ENCODE measurements at places on chromosomes 4 and X.

GRCh38 chrX:71667328-71668247 lies at the start of gene LOC101059915:
LOC101059915 (plus strand) TSS chrX:71667546.
- no peak for DNase-seq

GRCh38 chr4:128847082-128847724 lies 37.7 kb downstream of the JADE1 start:
- no peak for DNase-seq

GRCh38 chrX:155666741-155667140 lies 54.0 kb upstream of the TMLHE start:
- no peak for DNase-seq

GRCh38 chr4:20376070-20376469 lies 124.4 kb downstream of the SLIT2 start:
- no peak for DNase-seq

DNA sequence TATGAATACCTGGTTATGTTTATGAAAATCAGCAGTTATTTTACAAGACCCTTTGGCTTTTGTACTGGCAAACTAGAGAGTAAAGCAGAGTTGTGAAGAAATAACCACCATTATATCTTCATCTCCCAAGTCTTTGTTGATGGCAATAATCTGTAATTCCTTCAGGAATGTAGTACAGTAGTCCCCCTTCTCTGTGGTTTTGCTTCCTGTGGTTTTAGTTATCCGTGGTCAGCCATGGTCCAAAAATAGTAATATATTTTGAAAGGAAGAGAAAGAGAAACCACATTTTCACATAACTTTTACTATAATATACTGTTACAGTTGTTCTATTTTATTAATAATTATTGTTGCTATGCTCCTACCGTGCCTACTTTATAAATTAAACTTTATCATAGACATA lies 27.8 kb downstream of the BANK1 start:
- DNase-seq = no peak

- DNase-seq = no peak
These were observed 60.0 kb downstream of the ARHGAP10 start for GRCh38 chr4:147791865-147792264.

GRCh38 chr4:121726642-121727268 lies 30.0 kb upstream of the ANXA5 start:
- DNase-seq = no peak

GRCh38 chr4:184147858-184148737 lies 69.6 kb downstream of the ENPP6 start:
- DNase-seq = no peak

DNA sequence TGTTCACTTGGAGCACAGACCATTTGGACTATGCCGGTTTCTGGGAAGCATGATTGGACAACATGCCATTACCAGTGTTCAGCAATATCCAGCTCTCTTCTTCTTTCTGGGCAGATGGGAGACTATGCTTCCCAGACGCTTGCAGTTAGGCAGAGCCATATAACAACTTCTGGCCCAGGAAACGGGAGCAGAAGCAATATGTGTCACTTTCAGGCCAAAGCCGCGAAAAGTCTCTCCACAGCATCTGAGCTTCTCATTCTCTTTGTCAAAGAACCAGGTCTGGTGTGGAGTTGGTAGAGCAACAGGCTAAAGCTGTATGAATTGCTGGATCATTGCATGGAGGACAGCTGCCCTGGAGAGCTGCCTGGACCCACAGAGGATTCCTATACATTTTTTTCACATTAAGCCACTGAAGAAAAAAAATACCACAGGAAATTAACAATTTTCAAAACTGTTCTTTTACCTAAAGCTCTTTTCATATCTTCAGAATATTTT lies 131.4 kb upstream of the FRG1 start:
- DNase-seq = no peak

- no peak for DNase-seq
These were observed 723 bp downstream of the WDFY3 start for GRCh38 chr4:84965553-84966381.

GRCh38 chr4:130186931-130187330 lies 1091.0 kb downstream of the C4orf33 start:
- DNase-seq = no peak

DNA sequence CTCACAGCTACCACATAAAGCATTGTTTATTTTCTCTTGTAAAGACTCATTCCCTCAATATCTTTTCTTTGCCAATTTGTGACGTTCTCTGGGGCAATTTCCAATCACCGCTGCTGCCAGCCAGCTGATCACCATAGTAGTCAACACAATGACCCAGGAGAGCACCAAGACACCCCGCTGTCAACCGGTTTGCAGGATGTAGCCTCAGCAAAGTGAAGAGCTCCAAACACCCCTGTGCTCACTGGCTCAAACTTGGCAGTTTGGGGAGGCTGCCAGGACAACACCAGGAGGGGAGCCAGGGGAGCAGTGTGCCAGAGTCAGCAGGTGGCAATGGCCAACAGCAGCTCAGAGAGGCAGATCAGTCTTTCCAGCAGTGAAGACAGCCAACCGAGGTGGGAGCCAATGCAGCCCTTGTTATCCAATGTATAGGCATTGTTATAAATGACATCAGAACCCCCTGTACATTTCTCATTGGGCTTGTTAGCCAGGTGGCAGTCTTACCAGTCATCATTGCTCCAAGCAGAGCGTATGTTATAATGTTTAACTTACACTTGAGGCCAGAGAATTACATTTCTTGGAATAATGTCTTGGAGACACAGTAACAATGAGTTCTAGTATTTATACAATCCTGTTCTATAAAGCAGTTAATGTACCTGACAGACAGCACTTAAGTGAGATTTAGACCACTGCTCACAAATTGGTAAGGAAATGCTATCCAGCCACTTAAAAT lies 274.9 kb upstream of the GK2 start:
- no peak for DNase-seq

DNA sequence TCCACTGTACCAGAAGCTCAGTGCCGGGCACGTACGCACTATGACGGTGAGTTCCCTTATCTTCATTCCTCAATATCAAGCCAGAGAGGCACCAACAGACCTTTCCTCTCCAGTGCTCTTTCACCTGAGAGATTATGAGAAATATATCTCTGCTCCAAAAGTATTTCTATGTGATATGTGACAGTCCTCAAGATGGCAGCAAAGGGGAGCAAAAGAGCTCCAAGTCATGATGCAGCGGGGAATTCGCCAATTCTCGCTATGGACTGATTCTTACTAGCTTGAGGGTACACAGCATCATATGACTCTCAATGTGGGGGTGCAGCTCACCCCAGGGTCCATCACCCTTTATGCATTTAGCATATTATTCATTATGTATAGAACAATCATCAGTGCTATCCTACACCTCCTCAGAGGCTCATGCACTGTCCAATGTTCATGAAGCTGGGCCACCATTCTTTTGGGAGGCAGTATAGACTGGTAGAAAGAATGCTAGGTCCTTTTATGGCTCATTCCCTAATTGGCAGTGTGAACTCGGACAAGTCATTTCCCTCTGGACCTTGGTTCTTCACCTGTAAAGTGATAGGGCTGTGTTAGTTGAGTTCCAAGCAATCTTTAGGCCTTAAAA lies 12.8 kb upstream of the IQSEC2 start:
- no peak for DNase-seq

- no peak for DNase-seq
These were observed 40.4 kb upstream of the CYP4V2 start for GRCh38 chr4:186150926-186151325.

- DNase-seq = no peak
These were observed 551.5 kb upstream of the ZFP42 start for GRCh38 chr4:187444061-187444460.

- no peak for DNase-seq
These were observed 121.6 kb upstream of the EPHA5 start for GRCh38 chr4:65791812-65792308.

- no peak for DNase-seq
These were observed 35.1 kb upstream of the PPP2R3B start for GRCh38 chrX:421646-422391.

Measured in activated T-helper 1 cell treated with Interleukin-2 at 50 U/mL for 16 hours (primary cell).